ENCODE measurements at places on chromosomes 7 and 10.

DNA sequence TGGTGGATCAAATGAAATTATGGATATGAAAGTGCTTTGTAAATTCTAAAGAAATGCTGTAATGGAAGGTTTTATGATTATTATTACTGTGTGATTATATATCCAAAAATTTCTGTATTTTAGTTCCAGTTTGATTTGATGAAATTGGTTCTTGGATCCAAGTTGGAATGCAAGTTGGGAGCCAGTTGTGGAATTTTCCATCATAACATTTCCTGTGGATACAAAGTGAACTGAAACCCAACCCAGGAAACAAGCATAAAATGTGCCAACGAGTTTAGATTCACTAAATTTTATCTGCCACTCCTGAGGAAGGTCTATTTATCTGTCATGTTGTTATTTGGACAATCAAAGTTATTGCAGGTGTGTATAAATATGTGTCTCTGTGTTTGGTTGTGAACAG lies 131.4 kb upstream of the MDFIC start:
- no peak for DNase-seq

DNA sequence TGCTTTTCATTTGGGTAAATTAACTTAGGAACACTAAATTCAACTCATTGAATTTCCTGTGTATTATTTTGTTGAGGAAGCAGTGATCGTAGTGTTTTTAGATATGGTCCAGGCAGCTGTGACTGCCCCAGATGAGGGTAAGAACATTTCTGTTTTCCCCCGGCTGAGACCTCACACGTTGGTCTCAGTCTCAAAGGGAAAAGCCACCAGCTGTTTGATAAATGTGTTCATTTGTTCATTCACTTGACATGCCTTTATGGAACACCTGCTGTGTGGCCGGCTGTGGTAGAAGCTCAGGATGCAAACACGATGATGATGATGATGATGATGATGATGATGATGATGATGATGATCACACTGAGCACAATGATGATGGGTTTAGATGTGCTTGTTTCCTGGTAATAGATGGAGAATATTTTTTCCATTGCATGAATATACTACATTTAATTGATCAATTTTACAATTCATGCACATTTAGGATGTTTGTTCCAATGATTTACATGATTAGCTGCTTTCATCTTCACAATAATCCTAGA lies 125.6 kb upstream of the ZNF32 start:
- DNase-seq: no peak

- no peak for DNase-seq
Observed at GRCh38 chr7:21972397-21972784, 26.7 kb upstream of the CDCA7L start.

DNA sequence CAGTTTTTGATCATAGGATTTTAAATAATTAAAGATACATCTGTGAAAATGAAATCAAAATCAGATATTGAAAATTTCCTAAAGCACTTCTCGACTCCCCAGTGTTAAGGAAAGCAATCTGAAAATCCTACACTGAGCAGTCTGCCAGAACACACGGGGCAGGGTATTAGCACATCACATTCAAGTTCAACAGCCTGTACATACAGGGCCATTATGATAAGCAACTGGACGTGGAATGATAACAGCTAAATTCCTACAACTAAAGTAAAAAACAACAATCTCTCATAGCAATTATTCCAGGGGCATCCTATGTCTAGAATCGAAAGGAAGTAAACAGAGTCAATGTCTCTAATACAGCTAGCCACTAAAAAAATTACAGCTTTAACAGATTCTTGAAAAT lies 31.7 kb downstream of the TRDMT1 start:
- no peak for DNase-seq

GRCh38 chr10:129796710-129797420 lies 167.2 kb downstream of the EBF3 start:
- DNase-seq: no peak

DNA sequence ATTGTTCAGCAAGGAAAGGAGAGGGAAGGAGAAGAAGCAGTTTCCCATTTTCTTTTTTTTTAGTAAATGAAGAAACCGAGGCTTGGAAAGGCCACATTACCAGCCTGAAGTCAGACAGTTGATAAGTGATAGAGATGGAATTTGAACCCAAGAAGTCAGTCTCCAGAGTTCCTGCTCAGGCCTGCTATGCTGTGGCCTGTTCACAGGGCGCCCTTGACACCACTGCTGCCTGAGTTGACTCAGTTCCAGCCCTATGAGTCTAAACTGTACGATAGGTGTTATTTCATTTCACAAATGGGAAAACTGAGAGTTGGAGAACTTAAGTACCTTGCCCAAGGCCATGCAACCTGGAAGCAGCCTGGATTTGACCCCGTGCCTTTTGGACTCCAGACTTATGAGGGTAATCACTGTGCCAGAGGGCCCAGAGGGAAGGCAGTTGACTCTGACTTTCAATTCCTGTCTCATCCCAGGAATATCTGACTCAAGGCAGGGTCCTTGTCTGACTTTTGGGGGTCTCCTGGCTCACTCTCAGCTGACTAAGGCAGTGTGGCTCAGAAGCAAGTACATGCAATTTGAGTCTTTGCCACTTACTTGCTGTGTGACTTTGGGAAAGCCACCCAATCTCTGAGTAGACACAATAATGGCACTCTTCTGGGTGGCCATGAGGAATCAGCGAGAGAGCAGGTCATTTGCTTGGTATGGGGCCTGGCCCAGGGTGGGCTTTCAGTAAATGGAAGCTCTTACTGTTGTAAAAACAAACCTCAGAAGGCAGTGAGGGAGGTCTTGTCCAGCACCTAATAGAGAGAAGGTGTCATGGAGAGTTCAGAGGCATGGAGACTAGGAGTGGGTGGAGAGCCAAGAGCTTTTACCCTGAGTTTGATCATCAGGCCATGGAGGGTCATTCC lies 17.9 kb upstream of the RBM20 start:
- DNase-seq: no peak

- no peak for DNase-seq
Observed at GRCh38 chr10:98172073-98172472, 37.6 kb downstream of the R3HCC1L start.

DNA sequence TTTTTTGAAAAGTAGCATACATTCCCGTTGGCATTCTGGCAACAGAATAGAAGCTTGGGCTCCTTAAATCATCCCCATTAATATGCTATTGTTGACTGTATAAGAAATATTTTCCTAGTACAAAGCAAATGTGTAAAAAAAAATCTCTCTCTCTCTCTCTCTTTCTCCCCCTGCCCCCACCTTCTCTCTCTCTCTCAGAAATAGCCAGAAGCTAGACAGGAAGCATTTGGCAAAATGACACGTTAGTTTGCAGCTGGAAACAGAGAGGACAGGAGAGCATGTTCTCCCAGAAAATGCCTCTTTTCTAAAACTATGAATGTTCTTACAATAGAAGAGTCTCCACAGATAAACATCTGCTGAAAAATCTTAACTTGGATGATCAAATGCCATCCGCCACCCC lies 59.6 kb upstream of the AKR1E2 start:
- no peak for DNase-seq

GRCh38 chr10:24552346-24553016 lies 171.2 kb downstream of the ARHGAP21 start:
- peak; percentile 20 for DNase-seq

DNA sequence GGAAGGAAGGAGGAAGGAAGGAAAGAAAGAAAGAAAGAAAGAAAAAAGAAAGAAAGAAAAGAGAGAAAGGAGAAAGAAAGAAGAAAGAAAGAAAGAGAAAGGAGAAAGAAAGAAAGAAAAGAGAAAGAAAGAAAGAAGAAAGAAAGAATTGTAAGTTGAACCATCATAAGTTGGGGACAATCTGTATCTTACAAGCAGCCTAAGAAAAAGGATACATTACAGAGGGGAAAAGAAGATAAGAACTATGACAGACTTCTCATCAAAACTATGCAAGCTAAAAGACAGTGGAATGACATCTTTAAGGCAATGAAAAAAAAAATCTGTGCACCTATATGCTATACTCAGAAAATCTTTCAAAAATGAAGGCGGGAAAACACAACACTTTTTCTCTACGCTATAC lies 50.3 kb upstream of the SP4 start:
- DNase-seq: no peak

DNA sequence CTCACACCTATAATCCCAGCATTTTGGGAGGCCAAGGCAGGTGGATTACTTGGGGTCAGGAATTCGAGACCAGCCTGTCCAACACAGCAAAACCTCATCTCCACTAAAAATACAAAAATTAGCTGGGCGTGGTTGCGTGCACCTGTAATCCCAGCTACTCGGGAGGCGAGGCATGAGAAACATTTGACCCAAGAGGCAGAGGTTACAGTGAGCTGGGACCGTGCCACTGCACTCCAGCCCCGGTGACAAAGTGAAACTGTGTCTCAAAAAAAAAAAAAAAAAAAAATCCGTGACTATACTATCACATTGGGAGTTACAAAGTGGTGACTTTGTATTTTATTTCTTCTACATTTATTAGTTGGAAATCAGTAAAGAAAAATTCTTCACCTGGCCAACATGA lies 101.2 kb downstream of the EPC1 start:
- DNase-seq: no peak

DNA sequence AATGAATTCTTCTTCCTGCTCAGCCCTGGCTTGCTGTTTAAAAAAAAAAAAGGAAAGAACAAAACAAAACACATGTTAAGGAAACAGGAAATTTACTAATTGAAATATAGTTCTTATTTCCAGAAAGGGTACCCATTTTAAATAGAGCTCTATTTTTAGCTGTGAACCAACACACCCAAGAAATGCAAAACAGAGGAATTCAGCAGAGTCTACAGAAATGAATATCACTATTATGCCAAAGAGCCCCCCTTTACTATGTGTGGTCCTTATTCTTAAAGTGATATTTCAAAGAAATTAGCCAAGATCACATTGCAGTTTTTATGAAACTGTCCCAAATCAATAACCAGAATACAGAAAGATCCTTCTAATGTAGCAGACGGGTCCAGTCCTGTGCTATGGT lies 53.7 kb downstream of the CCDC6 start:
- DNase-seq: no peak

DNA sequence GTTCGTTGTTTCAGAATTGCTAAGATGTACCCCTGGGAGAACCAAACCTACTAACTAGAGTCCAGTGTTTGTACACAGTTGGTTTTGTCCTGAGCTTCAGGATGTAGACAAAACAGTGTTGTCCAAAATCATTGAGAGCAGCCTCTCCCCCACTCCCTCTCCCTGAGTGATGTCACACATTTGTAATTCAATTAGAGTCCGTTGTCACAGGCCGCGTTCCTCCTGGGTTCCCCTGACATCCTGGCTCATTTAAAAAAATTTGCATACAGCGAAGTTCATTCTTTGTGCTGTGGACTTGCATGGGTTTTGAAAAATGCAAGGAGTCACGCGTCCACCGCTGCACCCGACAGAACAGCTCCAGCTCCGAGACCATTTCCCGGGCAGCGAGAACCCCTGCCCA lies 10.3 kb downstream of the GRIFIN start:
- no peak for DNase-seq

GRCh38 chr7:47814905-47815613 lies 133.2 kb downstream of the PKD1L1 start:
- DNase-seq: no peak

DNA sequence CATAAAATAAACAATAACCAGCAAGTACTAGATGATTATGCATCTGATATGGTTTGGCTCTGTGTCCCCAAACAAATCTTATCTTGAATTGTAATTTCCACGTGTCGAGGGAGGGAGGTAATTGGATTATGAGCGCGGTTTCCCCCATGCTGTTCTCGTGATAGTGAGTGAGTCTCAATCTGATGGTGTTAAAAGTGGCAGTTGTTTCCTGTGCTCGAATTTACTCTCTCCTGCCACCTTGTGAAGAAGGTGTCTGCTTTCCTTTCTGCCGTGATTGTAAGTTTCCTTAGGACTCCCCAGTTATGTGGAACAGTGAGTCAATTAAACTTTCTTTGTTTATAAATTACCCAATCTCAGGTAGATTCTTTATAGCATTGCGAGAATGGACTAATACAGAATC lies 15.1 kb downstream of the CNTNAP2 start:
- no peak for DNase-seq
